Stimulated activated CD4-positive, alpha-beta T cell treated with anti-CD3 and anti-CD28 coated beads, TNF-alpha, amount 100 ng/mL, for 4 hours (primary cell): ENCODE measurements at places on chromosomes 13 and 19.

GRCh38 chr13:46665248-46665632 is 112.3 kb downstream of the LRCH1 start:
- no peak for DNase-seq

DNA sequence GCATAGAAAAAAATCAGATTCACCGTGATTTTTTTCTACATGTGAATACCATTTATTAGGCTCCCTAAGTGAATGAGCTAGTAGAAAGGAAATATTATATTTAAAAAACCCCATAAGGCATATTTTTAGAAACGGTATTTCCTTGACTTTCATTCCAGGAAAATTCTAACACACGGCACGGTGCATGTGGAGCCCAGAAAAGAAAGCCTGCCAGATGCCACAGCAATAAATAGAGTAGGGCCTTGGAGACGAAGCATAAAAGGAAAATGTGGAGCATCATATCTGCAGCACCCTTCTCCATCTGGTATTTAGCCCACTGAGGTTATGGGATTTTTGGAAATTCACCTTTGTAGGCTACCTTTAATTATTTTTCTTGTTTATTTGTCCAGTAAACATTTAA is 314.4 kb downstream of the ENOX1 start:
- no peak for DNase-seq

DNA sequence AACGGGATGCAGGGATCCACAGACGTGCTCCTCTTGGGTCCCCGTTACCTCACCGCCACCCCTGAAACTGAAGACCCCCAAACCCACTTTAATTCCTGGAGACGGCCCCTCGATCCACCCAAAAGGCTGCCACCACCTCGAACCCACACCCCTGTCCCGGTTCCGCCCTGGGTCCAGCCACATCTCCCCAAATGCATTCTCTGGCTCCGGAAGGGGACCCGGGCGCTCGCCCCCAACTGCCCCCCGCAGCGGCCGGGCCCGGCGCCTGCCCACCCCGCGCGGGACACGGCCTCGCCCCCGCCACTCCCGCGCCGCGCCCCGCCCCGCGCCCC is 219 bp upstream of the FSTL3 start:
- DNase-seq: no peak

DNA sequence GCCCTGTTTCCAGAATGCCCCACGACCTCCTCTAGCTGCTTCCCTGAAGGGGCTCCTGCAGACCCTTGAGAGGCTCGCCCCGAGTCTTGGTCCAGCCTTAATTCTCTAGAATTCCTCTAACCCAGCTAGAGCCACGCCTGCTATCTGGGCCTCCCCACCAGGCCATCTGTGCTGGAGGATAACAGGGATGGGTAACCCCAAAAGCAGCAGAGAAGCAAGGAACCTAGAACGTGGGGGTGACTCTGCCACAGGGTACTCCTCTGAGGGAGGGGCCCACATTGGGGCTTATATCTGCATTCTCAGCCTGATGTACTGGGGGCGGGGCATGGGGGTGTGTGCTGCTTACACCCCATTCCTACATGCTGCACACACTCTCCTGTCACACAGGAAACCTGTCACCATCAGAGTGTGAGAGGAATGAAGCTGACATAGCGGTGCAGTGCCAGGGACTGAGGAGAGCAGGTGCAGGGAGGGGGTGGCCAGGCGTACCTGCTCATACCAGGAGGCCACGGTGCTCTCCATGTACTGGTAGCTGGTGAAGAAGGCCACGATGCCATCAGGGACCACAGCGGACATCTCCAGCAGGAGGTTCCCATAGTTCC is 13.8 kb downstream of the KLC3 start:
- no peak for DNase-seq

- DNase-seq: no peak
These were observed 16.9 kb downstream of the ZNF331 start for GRCh38 chr19:53554804-53555203.
